Peyer's patch (tissue), 4 donors: ENCODE measurements at places on chromosomes 12 and 14. TPM values are rescaled to one million over a fixed set of nuclear protein-coding genes. Genes with fewer than 3 reads are reported as not detected.

Gene DPPA3
- total RNA-seq, result not detected

Gene APOLD1
- total RNA-seq, result 2.3 TPM

Gene CRIP2
- total RNA-seq, result 69.3 TPM

Gene PMCH
- not detected for total RNA-seq

Gene CLEC1B
- not detected for total RNA-seq

Gene EML5
- total RNA-seq, result 3.3 TPM

Gene OVCH1
- not detected for total RNA-seq

Gene SCN8A
- total RNA-seq, result not detected

Gene TXNDC16
- 5.6 TPM for total RNA-seq

Gene ALX1
- total RNA-seq, result not detected

Gene TSPAN9
- 11.4 TPM for total RNA-seq

Gene CCDC38
- not detected for total RNA-seq

Gene HOXC4
- 1.1 TPM for total RNA-seq

Gene TSHR
- total RNA-seq, result not detected

Gene ADGRD1
- total RNA-seq, result 7.0 TPM

Gene GAPDH
- 1,939 TPM for total RNA-seq

Gene ENO2
- 4.6 TPM for total RNA-seq

Gene TPPP2
- total RNA-seq, result not detected

Gene MIS18BP1
- 27.5 TPM for total RNA-seq

Gene TAS2R43
- total RNA-seq, result 6.7 TPM

Gene PPM1H
- total RNA-seq, result 4.2 TPM
